ENCODE measurements at places on chromosomes 1 and 21.

DNA sequence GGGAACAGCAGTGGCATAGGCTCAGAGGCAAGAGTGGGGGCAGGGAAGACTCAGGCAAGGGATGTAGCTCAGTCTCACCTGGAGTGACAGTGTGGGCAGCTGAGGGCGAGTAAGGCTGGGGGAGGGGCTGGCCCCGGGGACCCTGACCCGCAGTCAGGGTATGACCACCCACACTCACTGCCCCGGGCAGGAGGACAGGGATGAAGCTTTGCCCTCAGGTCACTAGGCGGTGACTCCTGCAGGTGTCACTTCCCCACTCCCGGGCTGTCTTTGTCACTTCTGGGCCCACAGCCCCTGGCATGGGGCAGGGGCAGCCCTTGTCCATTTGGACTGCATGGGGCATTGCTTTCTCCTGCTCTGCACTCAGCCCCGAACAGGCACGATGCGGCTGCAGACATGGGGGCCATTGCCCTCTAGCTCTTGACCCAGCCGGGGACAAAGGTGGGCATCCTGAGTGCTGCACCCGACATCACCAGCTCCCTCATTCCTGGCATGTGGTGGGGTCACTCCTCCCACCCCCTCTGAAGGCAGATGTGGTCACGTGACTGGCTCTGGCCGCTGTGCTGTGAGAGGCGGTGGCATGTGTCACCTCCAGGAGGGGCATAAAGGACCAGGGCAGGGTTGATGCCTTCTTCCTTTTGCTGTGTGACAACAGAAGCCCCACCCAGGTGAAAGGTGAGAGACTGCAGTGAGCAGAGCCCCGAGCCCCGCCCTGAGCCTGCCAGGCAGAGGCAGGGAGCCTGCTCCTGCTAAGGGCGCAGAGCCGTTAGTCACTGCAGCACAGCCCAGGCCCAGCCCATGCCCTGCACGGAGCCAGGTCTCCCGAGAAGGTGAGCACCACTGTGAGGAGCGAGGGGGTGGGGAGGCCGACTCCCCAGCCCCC lies 66.0 kb downstream of the MATN1 start:
- DNase-seq = no peak

DNA sequence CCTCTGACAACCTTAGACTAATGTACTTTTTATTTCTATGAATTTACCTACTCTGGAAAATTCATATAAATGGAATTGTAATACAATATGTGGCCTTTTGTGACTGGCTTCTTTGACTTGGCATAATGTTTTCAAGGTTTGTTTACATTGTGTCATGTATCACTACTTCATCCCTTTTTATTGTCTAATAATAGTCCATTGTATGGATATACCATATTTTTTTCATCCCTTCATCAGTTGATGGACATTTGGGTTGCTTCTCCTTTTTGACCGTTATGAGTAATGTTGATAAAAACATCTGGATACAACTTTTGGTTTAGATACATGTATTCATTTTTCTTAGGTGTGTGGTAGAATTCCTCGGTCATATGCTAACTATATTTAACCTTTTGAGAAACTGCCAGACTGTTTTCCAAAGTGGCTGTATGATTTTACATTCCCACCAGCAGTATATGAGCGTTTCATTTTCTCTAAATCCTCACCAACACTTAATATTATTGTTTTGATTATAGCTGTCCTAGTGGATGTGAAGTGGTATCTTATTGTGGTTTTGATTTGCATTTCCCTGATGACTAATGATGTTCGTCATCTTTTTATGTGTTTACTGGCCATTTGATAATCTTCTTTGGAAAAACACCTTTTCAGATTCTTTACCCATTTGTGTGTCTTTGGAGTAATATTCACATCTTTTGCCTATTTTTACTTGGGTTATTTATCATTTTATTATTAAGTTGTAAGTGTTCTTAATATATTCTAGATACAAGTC lies 3.5 kb downstream of the RO60 start:
- DNase-seq = no peak

DNA sequence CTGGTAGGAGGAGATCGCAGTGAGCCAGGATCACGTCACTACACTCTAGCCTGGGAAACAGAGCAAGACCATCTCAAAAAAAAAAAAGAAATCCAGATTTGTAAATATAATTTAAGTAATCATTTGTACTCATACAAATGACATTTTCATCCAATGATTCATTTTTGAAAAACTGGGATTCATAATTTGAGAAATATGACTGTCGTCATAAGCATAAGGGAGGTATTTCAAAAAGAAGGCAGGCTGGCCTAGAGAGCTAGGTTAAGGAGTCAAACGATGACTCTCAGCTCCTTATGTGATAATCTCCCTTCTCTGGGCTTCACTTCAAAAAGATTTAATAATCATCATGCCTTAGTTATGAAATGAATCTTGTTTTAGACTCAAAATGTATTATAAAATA lies 2.3 kb downstream of the GART start:
- DNase-seq = no peak

GRCh38 chr21:16162953-16163352 lies 433.2 kb downstream of the USP25 start:
- DNase-seq = no peak

DNA sequence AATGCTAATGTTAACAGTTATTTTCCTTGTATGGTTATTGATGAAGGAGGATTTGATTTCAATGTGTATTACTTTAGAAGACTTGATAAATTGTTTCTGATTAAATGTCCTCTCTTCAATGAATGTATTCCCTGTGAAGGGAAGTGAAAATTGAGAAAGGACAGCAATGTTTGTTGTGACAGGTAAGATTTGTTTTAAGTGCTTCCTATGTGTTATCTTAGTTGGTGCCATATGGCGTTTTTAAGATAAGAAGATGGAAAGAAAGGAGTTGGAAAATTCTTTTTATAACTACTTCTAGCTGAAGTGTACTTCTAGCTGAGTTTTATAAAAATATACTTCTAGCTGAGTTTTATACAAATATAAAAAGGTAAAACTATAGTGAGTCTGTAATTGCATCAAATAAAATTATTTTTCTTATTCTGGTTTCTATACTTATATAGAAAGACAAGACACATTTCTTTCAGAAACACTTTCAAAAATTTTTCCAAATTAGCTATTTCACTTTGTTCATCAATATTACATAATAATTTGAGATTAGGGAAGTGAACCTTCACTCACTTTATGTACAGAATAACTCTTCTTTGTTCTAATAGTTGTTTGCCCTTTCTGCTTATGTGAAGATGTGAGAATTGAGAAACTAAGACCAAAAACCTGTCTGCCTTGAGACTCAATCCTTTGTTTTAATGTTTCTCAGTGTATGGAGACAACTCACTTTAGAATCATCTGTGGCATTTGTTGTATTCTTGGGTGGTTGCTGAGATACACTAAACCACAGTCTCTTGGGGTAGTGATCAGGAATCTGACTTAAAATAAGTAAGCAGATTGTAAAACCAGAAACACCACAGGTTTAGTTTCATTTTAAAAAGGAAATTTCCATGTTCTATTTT lies 382.9 kb upstream of the B3GALT2 start:
- DNase-seq = no peak

- no peak for DNase-seq
These were observed 76.7 kb upstream of the PTGFRN start for GRCh38 chr1:116832932-116833578.

DNA sequence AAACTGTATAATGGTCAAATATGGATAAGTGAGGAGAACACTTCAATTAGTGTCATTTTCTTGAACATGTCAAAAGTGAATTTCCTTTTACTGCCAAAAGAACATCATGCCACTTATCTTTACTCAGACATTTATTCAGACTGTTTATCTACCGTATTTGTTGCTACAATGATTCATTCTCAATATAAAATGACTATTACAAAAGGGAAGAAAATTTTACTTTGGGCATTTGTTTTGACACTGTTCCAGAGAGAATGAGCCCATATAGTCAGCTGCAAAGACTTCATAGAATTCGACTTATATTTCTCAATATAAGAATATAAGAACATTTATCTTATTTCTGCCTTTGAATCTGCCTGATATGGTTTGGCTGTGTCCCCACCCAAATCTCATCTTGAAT lies 1699.1 kb downstream of the BRINP3 start:
- no peak for DNase-seq

- no peak for DNase-seq
These were observed 213.2 kb downstream of the USH2A start for GRCh38 chr1:216210081-216210480.

DNA sequence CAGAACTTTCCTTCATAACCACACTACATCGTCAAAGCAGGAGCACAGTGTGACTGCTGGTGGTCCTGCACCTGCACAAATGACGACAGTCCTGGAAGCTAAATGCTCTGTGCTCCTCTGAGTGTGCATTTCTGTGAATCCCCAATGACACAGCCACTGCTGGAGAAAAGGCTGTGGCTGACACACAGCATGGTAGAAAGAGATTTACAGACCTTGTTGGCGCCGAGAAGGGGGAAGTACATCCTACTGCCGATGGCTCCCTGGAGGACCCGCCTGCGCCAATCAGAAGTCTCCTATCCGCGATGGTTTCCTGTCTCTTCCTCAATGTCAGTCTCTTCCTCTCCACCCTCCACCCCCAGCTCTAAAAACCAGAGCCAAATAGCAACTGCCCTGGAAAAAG lies 115.4 kb upstream of the RAB4A start:
- DNase-seq = peak; percentile 43

All from activated naive CD4-positive, alpha-beta T cell treated with anti-CD3 and anti-CD28 coated beads, Interleukin-2, amount 10 ng/mL, durations not matched to agents 7 days and 5 days (primary cell).